ENCODE measurements at places on chromosomes 2 and 18. TPM values are rescaled to one million over a fixed set of nuclear protein-coding genes. Genes with fewer than 3 reads are reported as not detected.

Gene MYO7B
- total RNA-seq = under 0.01 TPM

- DNase-seq = no peak
Measured at GRCh38 chr2:20629181-20629580, 21.7 kb downstream of the HS1BP3 start.

Gene LTBP1
- total RNA-seq = 198 TPM

GRCh38 chr2:210541290-210541902 is 15.0 kb upstream of the CPS1 start:
- DNase-seq = no peak

Gene C2orf81
- 3.5 TPM for total RNA-seq

DNA sequence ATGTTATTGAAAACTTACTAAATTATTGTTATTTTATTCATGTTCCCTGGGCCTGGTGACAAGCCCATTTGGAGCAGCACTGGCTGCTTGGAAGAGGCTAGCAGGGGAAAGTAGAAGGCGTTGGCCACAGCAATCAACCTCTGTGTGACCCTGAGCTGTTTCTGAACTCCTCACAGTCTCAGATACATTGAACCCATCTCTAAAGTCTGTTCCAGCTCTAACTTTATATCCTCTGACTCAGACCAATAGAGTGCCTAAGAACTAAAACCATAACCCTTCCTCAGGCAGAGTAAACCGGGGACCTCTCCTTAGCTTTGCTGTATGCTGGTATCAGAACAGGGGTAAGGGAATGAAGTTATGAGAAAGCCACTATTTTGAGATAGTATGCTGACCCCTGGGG is 96.4 kb upstream of the NOL4 start:
- DNase-seq = no peak

GRCh38 chr2:233882353-233882752 is 14.2 kb upstream of the MSL3B start:
- peak; percentile 10 for DNase-seq

Gene REEP1
- not detected for total RNA-seq

- DNase-seq = no peak
Measured at GRCh38 chr2:120760446-120761135, 24.9 kb downstream of the GLI2 start.

Gene ABCB11
- not detected for total RNA-seq

Gene SLC40A1
- total RNA-seq = not detected

DNA sequence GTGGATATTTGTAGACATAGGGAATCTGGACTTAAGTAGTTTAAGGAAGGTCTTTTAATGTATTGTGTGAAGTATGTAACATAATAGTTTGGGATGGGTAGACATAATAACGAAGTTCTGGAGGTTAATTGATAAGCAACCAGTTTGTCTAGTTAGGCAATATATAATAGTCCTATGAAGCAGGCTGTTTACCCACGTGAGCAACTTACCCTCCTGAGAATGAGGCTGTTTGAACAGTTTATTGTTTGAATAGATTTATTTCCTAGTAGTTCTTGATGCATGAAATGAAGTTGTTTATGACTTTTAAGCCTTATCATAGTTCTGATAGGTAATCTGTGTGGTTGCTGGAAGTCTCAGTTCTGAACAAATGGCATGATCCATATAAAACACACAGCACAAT is 361.5 kb downstream of the GALNT13 start:
- no peak for DNase-seq

DNA sequence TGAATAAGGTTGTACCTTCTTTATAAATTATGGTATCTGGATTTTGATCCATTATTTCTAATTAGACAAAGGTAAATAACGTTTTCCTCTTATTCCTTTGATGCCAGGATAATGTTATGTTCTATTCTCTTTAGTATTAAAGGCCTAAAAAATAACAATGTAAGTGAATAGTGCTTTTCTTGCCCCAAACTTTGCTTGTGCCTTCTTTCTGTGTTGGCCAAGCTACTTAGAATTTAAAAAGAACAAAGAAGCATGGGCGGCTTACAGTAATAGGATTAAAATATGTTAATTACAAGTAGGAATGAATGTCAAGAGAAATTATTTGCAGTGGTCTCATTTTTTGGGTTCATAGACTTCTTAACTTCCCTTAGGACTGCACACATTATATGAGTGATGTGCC is 105.0 kb upstream of the FSIP2 start:
- DNase-seq = no peak

DNA sequence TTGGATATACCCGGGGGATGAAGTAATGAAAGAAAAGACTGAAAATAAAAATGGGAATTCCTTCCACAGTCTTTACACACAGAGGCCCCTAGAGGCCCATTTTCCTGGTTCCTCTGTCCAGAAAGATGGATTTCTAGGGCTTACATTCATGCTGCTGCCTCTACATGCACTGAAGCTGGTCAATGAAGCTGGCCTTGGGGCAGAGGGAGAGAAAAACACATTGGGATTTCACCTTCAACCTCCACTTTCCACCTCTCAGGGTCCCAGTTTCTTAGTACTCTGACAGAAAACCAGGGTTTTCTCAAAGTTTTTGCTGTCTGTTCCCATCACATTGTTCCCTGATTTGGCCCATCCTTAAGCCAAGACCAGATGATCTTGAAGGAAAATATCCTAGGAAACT is 154.6 kb upstream of the ZSWIM2 start:
- DNase-seq = no peak

Gene VAMP5
- 50.3 TPM for total RNA-seq

- DNase-seq = no peak
Measured at GRCh38 chr2:228282376-228282775, 100.9 kb upstream of the SPHKAP start.

DNA sequence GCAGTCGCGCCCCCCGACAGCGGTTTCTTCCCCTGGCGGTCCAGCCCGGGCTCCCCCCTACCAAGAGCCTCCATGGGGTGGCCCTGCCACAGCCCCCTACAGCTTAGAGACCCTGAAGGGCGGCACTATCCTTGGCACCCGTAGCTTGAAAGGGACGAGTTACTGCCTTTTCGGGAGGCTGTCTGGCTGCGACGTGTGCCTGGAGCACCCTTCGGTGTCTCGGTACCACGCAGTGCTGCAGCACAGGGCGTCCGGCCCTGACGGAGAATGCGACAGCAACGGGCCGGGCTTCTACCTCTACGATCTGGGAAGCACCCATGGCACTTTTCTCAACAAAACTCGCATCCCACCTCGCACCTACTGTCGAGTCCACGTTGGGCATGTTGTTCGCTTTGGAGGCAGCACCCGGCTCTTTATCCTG is 475 bp downstream of the SLC4A1AP start:
- DNase-seq = no peak

- no peak for DNase-seq
Measured at GRCh38 chr2:186907897-186908296, 58.9 kb upstream of the ZSWIM2 start.

DNA sequence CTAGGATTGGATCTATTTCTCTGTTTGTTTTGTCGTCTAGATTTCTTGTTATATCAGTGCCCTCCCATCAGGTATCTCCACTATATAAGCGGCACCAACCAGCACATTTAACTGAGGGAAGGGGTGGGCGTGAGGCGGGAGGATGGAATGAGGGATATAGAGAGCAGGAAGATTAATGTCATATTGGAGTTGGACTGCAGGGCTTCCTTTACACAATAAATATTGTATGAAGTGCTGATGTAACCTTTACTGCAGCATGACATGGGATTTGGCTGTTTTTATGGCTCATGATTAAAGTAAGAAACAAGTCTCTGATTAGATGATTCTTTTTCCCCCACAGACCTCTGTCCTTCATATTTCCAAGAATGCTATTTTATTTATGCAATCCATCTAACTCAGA is 54.8 kb downstream of the TMEM200C start:
- no peak for DNase-seq

GRCh38 chr2:179253226-179253625 is 11.4 kb downstream of the SESTD1 start:
- DNase-seq = no peak

GRCh38 chr2:25085761-25086560 is 44.1 kb downstream of the EFR3B start:
- DNase-seq = no peak

DNA sequence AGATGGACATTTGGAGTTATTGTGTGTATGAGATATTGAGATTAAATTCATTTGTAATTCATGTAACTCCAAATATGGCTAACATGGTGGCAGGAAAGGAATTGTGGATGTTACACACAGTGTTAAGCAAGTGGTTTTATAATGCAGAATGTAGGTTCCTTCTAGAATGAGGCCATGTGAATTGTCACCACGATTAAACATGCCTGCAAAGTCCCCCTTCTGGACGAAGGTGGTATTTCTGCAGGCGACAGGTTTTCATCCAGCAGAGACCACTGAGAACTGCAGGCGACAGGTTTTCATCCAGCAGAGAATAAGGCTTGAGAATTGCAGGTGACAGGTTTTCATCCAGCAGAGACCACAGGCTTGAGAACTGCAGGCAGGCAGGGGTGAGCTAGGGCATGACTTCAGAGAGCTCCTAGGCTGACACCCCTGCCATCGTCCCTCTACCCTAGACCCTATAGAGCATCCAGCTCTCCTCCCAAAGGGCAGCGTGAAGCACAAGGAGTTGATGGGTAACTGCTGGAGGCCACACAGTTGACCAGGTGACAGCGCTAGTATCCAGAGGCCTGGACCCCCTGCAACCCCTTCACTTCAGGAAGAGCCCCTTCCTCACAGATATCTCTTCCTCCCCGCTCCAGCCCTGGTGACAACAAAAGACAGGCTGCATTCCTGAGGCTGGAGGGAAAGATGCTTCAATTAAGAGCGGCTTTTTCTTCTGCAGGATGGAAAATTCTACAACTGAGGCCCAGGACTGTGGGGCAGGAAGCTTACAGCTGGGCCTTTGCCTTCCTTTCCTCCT is 175.8 kb downstream of the LOXHD1 start:
- DNase-seq = peak; percentile 51

GRCh38 chr2:75495862-75496261 is 64.9 kb downstream of the EVA1A start:
- DNase-seq = no peak

Gene CBLN2
- not detected for total RNA-seq

Gene NDC80
- 10.9 TPM for total RNA-seq

Gene GCKR
- 0.11 TPM for total RNA-seq

GRCh38 chr2:105557021-105557920 is 158.4 kb upstream of the FHL2 start:
- no peak for DNase-seq

Gene CHRNG
- total RNA-seq = not detected

Gene FAM237A
- not detected for total RNA-seq

- DNase-seq = no peak
Measured at GRCh38 chr2:38336621-38337020, 40.5 kb downstream of the ATL2 start.

DNA sequence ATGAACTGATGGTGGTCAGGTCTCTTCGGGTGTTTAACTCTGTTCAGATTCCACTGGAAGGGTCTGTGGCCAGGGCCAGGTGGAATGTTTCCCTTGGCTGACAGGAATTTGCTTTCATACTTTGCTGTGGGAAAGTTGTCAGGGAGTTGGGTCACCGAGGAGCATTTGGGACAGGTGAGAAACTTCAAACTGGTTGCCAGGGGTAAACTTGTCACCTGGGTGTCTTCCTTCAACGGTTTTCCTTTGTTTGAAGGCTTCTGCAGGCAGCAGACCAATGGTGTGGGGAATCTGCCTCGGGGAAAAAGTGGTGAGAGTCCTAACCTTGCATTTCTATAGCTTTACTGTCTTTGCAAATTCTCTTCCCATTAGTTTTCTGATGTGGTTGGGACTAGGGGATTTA is 92.2 kb downstream of the TGFA start:
- no peak for DNase-seq

DNA sequence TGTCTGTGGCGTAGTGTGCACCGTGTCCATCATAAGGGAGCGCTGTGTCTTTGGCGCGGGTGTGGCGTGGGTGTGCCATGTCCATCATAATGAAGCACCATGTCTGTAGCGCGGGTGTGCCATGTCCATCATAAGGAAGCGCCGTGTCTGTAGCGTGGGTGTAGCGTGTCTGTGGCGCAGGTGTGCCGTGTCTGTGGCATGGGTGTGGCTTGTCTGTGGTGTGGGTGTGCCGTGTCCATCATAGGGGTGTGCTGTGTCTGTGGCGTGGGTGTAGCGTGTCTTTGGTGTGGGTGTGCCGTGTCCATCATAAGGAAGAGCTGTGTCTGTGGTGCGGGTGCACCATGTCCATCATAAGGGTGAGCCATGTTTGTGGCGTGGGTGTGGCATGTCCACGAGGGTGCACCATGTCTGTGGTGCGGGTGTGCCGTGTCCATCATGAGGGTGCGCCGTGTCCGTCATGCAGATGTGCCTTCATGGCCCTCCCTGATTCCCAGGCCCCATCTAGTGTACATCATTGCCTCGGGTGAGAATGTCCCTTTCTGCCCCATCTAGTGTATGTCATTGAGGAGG is 275.0 kb downstream of the GBX2 start:
- no peak for DNase-seq

- peak; percentile 69 for DNase-seq
Measured at GRCh38 chr2:43274055-43274454, 47.6 kb upstream of the ZFP36L2 start.

DNA sequence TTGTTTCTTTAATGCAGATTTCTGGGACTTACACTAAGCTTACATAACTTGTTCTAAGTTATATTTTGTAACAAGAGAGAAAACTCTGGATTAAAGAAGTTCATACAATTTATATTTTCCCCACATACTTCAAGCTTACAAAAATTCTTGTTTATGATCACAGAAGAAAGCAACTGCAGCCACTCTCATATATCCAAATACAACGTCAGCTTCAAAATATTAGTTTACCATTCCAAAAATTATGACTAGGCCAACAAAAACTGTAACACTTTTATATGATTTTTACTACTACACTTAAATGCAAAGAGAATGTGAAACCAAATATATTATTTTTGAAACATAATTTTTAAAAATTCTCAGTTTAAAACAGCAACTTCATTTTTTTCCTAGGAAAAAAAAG is 30.9 kb downstream of the LPIN2 start:
- DNase-seq = peak; percentile 32

Gene ERMN
- not detected for total RNA-seq

Gene TRIB2
- total RNA-seq = 46.9 TPM

- DNase-seq = no peak
Measured at GRCh38 chr18:59279722-59280121, 6.5 kb upstream of the RAX start.

GRCh38 chr2:105431367-105432043 is 32.7 kb upstream of the FHL2 start:
- DNase-seq = peak; percentile 40

DNA sequence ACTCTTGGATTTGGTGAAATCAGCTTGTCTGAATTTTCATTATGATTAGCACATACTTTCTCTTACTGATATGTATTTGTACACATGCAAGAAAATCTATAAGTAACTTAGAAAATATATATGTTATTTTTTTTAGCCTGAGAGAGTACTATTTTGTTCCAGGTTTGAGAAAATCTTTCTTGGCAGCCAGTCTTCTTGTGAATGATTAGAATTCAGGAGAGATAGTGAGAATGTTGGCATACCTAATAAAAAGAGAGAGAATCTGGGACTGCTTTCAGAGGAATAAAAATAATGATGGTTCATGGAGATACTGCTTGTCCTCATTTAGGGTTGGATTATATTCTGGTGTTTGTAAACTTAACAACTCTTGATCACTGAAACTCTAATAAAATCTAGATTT is 44.4 kb upstream of the RIT2 start:
- DNase-seq = no peak

Gene PFN4
- total RNA-seq = not detected
